ENCODE measurements at places on chromosomes 6 and 20.

DNA sequence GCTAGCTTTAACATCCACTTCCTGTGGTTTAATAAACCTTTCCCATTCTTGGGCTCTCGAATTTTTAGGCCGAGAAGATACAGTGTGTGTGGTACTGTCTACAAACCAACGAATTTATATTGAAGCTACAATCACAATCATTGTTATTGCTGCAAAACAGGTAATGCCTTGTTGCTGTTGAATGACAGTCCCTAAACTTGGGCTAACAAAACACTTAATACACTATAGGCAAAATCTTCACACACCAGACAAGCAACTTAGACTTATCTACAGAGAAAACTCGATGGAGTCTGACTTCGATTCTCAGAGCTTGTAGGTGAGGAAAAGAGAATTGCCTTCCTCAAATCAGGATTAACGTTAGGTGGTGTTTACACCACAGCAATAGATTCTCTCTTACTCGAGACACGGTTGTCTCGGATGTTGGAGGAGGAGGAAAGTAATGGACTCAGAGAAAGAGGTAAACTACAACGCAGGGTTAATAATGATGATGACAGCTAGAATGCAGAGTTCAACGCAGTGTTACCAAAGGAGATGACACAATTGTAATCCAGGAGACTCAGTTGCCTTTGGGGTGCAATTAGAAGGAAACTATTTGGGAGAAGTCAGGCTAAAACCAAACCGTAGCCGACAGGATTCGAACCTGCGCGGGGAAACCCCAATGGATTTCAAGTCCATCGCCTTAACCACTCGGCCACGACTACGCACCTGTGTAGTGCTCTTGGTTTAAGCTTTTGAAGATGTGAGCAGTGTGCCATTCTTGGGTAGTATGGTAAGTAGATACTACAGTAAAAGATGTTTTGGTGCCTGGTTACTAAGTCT is 32.5 kb upstream of the ZNF184 start:
- no peak for DNase-seq

- DNase-seq = no peak
These were observed 159.6 kb downstream of the MTHFD1L start for GRCh38 chr6:151025076-151025475.

DNA sequence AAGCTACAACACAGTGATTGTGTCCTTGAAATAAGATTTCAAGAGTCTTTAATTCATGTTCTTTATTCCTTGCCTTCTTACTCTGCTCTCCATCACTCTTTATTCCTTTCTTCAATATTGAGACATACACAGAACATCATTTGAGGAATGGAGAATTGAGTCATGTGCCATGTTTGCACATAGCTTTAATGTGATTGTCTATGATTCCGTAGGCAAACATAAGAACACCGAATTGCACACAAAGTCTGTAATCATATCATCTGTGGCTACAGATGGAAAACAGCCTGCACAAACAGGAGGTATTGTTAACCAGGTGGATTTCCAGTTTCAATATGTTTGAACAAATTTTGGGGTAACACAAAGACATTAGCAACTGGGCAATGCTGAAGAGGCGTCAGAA is 571.6 kb upstream of the GJE1 start:
- peak; percentile 41 for DNase-seq

DNA sequence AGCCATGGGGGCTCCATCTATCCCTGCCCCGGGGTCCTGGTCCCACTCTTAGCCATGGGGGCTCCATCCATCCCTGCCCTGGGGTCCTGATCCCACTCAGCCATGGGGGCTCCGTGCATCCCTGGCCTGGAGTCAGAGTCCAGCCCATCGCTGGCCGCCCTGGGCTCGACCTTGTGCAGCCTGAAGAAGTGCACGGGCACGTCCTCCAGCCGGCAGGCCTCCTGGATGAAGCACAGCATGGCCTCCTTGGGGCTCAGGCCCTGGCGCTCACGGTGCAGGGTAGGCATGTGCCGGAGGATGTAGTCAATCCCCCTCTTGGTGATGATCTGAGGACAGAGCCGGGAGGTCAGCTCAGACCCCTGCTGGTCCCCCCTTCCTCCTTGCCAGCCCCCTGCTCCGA is 15.6 kb downstream of the FRMD1 start:
- DNase-seq = no peak

GRCh38 chr6:74069089-74069581 is 373.1 kb downstream of the CD109 start:
- DNase-seq = no peak

All from NCI-H1092 (cell line).